ENCODE measurements at places on chromosomes 1 and 21.

- no peak for DNase-seq
Observed at GRCh38 chr1:65758128-65758527, 34.6 kb upstream of the PDE4B start.

DNA sequence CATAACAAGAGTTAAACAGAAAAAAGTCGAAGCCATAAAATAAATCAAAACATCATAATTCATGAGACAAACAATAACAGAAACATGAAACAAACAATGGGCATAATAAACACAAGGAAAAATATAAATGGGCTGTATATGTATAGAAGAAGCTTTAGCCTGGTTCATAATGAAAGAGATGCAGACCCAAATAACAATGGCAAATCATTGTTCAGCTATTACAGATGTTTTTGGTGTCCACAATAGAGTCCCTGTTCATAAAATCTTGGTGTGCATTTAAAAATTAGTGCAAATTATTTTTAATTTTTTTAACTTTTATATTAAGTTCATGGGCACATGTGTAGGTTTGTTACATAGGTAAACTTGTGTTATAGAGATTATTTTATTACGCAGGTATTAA, 1185.9 kb upstream of the B3GALT2 start:
- DNase-seq: no peak

DNA sequence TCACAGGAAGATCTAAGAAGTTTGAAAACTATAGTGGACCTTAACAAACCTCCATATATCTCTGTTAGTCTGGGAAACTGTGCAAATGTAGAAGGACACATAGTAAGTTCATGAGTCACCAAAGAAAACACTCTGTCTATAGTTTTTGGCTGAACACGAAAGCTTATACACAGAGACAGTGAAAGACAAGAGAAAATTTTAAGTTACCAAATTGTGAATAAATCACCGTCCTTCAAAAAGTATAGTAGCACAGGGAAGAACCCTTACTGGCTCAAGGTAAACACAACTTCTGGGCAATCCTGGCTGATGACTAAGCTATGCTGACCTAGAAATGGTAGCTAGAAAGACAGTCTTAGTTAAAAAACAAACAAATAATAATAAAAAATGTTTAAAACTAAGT, 1057.9 kb downstream of the AMY1C start:
- DNase-seq: no peak

- DNase-seq: no peak
Observed at GRCh38 chr1:59570524-59570923, 244.2 kb upstream of the HOOK1 start.

DNA sequence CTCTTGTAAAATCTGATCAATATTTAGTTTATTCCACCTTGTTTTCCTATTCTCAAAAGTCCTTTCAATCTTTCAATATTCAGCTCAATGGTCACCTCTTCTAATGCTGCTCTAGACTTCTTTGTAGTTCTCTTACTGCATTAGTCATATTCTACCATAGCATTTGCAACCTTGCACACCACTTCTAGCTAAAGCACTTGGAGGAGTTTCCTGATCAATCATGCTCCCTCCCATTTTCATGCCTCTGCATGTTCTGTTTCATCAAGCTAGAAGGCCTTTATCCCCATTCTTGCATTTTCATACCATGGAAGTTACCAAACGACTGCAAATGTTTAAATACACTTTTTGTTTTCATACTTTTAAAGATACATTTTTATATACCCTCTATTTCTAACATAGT, 72.1 kb downstream of the SLC5A9 start:
- DNase-seq: no peak

DNA sequence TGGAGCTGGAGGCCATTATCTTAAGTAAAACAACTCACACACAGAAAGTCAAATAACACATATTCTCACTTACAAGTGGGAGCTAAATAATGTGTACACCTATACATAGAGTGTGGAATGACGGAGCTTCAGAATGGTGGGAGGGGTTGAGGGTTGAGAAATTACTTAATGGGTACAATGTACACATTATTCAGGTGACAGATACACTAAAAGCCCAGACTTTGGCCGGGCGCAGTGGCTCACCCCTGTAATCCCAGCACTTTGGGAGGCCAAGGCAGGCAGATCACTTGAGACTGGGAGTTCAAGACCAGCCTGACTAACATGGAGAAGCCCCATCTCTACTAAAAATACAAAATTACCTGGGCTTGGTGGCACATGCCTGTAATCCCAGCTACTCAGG, 24.9 kb upstream of the LRIG2 start:
- DNase-seq: no peak

DNA sequence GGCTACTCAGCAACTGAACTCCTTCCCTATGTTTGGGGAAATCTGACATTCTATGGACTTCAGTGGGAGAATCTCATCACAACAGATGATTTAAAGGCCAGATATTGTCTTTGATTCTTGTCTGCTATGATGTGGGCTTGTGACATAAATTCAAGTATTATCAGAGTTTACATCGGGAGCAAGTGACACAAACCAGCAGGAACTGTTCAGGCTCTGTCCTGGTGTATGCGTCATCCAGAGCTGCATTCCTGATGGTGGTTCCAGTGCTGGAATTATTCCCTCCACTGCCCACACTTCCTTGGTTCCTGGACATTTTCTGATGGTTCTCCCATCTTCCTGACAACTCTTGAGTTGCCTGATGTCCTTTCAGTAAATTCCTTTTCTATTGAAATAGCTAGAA, 10.8 kb upstream of the LSM10 start:
- no peak for DNase-seq

DNA sequence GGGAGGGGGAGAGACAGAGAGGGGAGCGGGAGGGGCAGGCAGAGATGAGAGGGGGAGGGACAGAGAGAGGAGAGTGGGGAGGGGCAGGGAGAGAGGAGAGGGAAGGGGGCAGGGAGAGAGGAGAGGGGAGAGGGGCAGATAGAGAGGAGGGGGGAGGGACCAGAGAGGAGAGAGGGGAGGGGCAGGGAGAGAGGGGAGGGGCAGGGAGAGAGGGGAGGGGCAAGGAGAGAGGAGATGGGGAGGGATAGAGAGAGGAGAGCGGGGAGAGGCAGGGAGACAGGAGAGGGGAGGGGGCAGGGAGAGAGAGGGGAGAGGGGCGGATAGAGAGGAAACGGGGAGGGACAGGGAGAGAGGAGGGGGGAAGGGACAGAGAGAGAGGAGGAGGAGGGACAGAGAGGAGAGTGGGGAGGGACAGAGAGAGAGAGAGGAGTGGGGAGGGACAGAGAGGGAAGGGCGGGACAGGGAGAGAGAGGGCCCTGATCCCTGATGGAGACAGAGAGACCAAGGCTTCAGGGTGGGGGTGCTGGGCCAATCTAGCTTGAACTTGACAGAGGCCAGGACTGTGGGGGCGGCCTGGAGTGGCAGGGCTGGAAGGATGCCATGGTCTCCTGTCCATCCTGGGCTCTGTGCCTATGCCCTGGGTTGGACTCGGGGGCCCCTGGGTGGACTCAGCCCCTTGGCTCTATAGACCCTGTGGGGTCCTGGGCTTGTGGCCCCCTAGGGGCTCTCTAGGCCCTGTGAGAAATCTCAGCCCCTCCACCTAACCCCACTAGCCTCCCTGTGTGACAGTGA, 43.6 kb downstream of the DMRTB1 start:
- no peak for DNase-seq

DNA sequence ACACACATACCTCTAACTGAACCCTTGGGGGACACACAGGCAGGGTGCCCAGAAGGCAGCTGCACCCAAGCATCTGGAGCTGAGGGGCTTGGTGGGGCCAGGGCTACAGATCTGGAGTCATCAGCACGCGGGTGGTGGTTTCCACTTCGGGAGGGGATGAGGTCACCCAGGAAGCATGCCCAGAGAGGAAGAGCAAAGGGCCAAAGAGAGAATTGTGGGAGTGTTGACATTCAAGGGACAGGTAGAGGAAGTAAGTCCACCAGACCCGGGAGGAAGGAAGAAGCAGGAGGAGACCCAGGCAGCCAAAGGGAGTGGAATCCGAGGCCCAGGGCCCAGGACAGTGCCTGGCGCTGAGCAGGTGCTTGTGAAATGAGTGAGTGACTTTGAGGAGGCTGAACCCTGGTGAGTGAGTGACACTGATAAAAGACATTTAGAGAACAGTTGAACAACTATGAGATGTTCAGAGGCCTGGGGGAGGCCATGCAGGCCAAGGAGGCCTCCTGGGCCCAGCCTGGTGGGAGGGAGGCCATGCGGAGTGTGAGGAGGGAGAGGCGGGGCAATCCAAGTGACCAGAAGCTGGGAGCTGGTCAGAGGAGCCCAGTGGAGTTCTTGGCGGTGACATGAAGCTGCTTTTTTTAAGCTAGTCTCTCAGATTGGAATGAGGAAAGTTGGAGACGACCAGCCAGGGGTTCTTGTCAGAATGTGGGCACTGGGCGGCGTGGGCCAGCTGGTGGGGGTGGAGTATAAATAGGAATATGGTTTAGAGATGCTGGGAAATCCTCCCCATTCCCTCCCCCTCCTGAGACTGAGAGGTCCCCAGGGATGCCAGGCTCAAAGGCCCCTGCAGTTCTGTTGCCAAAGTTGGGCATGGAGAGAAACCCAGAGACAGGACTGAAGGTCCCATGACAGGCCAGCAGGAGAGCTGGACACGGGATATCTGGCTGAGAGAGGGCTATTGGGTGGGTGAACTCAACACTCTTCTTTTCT, 7.9 kb downstream of the CDK18 start:
- no peak for DNase-seq

GRCh38 chr21:44253832-44254710, 7.6 kb downstream of the DNMT3L start:
- no peak for DNase-seq

- DNase-seq: no peak
Observed at GRCh38 chr1:23694371-23694770, 2.8 kb downstream of the RPL11 start.

DNA sequence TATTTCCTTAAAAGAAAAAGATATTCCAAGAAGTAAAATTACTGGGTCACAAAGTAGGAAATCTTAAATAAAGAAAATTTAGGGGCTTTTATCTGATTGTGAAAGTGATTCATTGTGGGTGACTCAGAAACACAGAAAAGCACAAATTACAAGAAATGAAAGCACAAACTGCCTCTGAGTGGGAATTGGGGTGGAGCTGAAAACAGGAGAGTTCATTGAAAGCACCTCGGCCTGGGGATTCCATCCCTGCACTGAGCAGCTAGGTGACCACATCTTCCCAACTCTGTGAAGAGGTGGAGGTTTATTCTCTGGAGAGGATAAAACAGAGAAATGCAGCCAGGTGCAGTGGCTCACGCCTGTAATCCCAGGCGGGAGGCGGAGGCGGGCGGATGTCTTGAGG, 7.4 kb downstream of the GJA4 start:
- no peak for DNase-seq

GRCh38 chr1:215780139-215780538, 213.0 kb downstream of the KCTD3 start:
- DNase-seq: no peak

DNA sequence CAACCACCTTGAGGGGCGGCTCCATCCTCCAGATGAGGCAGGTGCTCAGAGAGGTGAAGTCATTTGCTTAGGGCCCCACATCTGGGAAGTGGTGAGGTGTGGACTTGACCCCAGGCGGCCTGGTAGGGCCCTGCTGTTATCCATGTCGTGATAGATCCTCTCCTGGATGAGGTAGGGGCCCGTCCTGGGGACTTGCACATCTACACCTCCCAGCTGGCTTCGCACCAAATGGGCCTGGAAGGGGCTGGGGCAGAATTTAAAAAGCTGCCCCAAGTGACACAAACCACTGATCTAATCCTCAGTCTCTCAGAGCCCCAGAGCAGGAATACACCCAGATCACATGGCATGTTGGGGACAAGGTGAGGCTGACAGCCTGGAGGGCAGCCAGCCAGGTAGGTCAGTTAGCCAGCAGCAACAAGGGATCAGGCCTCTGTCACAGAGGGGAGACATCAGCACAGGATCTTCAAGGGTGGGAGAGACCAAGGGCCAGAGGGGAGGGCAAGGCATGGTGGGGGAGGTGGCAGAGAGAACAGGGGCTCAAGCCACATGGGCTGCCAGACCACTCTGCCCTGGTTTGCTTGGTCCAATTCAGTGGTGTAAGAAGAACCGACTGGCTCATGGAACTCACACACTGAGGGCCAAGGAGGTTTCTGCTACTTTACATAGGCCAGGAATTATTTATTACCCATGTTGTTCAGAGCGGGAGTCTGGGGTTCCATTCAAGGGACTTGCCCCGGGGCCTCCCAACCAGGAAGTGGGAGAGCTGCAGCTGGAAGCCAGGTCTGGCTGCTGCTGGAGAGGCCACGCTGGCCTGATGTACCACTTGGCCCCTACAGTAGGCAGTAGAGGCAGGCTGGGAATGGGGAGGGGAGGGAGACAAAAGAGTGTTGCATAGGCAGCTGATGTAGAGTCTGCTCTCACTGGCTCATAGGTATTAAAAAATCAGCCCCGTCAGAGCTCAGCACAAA, 12.1 kb downstream of the LRP8 start:
- peak; percentile 57 for DNase-seq

DNA sequence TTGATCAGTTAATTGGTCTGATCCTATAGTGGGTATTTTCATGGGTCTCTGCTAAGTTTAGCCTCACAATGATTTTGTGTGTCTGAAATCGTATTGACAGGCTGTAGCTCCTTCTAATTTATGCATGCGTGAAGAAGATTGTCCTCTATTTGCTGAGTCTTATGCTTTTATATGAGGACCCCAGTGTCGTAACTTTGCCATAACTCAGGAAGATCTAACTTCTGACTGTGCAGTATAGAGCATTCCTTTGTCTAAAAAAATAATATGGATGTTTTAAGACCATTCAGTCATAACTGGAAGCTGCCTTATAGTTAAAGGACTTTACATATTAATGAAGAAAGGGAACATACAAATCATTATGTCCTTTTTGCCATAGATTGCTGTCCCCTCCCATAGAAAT, 73.3 kb downstream of the CAMTA1 start:
- no peak for DNase-seq

GRCh38 chr1:233884461-233885151, 19.9 kb upstream of the SLC35F3 start:
- DNase-seq: no peak

DNA sequence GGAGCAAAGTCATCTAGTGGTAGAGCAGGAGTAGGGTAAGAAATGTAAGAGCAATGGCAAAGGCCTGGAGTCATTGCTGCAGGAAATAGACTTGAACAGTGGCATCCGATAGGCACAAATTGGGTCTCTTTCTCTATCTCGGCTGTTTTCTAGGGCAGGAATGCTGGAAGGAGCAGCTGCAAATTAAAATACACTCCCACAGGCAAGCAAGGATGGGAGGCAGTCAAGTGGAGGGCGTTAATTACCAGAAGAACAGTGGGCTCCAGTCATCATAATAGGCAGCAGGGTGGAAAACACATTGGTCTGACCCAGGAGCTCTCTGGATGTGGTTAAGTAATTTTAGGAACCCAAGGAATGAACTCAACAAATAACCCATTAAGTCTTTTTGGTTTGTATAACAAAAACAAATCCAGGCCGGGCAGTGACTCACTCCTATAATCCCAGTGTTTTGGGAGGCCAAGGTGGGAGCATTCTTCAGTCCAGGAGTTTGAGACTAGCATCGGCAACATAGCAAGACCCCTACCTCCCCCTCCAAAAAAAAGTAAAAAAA, 7.8 kb upstream of the TDRD5 start:
- no peak for DNase-seq

- DNase-seq: no peak
Observed at GRCh38 chr1:114671011-114671938, 1.4 kb upstream of the DENND2C start.

- no peak for DNase-seq
Observed at GRCh38 chr1:2504949-2505272, 21.5 kb downstream of the PANK4 start.

Measured in mesothelial cell of epicardium (in vitro differentiated cells).